ENCODE measurements at places on chromosomes 7 and 10.

DNA sequence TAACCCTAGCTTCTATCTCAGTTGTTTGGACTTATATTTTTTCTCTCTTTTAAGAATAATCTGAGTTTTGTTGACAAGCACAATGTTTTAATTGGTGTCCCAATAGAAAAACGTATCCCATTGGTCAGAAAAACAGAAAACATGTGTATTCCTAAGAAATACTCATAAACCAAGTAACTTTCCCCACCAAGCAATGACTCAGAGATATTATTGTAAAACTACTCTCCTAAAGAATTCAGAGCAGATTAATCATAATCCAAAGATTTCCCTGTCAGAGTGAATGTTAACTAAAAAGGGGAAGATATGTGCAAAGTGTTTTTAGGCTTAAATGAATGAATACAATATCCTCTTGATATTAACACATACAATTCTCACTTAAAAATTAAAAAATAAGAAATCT, 29.4 kb upstream of the MBL2 start:
- no peak for DNase-seq

DNA sequence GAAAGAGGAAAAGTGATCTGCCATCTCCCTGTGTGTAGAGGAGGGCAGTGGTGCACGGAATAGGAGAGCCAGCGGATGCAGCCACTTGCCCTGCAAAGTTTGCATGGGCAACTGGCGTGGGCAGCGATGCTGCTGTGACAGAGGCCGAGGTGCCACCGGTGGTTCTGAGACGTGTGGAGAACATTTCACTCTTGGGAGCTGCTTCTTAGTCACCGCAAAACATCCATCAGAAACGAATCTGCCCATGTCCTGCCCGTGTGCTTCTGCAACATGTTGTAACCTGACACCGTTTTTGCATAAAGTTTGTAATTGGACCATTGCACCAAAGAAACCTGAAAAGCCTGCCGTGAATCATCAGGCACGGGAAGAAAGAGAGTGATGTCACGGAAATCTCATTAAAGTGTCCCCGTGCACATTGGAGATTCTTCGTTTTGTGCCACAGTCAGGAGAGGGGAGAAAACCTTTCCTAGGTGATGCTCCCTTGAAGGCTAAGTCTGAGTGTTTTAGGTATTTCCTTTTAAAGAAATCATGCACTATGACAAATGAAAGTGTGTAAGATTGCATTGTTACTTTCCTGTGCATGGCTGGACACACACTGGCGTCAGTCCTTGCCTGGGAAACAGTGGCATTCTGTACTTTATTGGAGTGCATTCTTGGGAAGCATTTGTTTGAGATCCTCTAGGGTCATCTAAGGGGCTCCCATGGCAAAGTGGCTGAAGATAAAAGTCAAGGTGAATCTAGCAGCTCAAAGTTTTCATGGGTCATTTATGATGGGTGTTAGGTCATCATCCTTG, 302.6 kb downstream of the KLF6 start:
- DNase-seq: peak; percentile 26

DNA sequence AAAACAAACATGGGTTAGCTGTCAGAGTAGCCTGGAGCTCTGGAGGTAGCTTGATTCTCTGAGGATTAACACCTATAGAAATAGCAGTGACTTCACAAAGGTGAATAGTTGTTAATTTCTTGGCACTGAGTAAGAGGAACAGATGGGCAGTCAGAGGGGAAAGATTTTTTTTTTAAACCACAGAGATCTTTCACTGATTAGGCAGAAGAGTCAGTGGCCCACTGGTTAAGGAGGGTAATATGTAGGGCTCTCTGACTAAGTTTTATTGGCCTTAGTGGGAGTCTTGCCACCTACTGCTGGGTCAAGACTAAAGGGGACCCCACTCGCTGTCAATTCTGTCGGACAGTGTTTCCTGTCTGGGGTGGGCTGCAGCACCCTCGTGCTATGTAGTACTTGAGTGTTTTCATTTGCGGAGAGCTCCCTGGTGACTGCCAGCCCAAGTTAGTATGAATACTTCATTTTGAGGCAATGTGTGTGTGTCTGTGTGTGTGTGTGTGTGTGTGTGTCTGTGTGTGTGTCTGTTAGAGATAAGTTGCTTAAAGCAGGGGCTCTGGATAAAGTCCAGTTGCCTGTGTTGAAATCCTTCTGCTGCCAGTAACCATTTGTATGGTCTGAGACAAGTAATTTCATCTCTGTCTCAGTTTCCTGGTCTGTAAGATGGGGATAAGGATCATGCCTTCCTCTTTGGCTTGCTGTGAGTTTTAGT, 145.2 kb downstream of the ARID5B start:
- peak; percentile 84 for DNase-seq

GRCh38 chr7:121547544-121548092, 151.5 kb upstream of the FAM3C start:
- DNase-seq: peak; percentile 79

- no peak for DNase-seq
Observed at GRCh38 chr7:36851382-36851781, 127.1 kb upstream of the AOAH start.

GRCh38 chr7:16913643-16914042, 31.9 kb upstream of the AGR3 start:
- no peak for DNase-seq

DNA sequence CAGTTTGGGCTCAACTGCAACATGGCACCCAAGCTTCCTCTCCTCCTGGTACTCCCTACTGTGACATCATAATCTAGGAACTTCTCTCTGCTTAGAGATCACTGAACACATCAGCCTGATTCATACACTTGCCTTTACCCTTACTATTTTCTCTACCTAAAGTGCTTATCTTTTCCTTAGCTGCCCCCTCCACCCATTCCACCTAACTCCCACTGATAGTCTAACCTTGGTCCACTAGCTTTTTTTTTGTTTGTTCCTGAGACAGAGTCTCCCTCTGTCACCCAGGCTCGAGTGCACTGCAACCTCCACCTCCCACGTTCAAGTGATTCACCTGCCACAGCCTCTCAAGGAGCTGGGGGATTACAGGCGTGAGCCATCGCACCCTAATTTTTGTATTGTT, 15.9 kb downstream of the CUL2 start:
- no peak for DNase-seq

DNA sequence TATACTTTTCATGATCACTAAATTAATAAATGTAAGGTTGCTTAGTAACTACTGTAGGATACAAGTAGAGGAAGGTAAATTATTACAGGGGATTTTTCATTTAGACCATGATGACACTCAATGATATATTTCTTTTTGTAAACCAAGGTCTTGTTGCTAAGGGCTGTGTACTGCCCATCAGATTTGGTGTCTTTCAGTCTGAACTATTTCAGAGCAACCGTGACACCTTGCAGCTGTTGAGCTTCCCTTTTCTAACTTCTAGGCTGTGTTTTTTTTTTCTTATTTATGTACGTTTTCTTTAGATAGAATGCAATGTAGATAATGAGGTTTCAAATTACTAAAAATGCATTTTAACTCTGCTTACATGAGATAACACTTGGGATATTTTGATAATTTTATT, 292.0 kb upstream of the MBL2 start:
- peak; percentile 45 for DNase-seq

- DNase-seq: no peak
Observed at GRCh38 chr7:90660100-90660499, 64.0 kb downstream of the CDK14 start.

GRCh38 chr7:1234881-1235500, 2.3 kb downstream of the UNCX start:
- no peak for DNase-seq

Measured in common myeloid progenitor, CD34-positive (primary cell).